ENCODE measurements at places on chromosomes 2 and 18. TPM values are rescaled to one million over a fixed set of nuclear protein-coding genes. Genes with fewer than 3 reads are reported as not detected.
A peak's percentile ranks its signal among the peaks of the same experiment; 100 is the strongest.

PLCD4 gene
- total RNA-seq, result 2.8 TPM

GTF2A1L gene
- 1.5 TPM for total RNA-seq

CENPA gene
- 4.1 TPM for total RNA-seq

GRCh38 chr2:2699121-2699505 is 368.0 kb upstream of the MYT1L start:
- DNase-seq, result no peak

DNA sequence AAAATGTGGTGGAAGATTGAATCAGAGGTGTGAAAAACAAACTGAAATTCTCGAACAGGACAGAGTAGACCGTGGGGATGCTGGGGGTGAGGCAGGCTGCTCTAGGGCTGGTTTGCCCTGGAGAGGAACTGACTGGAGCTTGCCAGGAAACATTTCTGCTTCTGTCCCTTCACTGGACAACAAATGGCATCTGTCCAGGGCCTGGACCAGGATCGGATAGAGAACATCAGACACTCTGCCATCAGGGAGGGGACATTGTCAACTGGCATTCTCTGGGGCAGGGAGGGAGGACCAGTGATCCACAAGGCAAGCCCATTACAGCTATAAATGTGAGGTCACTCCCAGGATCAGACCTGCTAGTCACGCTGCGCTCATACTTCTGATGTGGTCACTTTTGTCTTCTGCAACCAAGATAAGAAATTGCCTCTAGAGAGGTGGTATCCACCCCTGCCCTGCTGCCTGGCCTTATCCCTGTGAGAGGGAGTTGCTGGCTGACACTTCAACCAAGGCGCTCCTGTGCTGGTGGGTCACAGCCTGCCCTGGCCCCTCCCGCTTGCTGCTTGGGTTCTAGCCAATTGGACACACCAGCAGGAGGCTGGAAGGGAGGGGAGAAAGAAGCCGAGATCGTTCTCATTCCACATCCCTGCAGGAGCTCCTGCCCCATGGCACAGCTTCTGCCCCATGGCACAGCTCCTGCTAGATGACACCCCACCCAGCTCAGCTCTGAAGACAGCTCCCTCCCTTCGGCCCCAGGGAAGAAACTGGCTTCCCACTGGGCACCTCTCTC is 8.7 kb downstream of the NPPC start:
- DNase-seq, result no peak

DNA sequence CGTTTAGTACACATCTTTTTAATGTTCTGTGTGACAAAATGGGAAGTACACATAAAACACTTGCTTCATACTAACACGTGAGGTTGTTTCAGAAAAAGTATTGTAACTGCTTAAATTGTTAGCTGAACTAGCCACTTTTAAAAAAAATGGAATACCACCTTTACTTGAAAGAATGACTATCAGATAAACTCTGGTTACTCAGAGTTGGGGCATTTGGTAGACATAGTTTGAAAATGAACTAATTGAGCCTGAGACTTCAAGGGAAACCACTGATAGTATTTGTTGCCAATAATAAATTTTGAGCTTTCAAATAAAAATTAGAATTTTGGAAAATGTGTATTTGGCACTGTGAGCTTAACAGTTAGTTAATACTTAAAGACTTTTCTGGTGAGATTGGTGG is 103.0 kb upstream of the FBXO11 start:
- DNase-seq, result no peak

GRCh38 chr2:147325990-147326389 is 518.8 kb upstream of the ACVR2A start:
- no peak for DNase-seq

DNA sequence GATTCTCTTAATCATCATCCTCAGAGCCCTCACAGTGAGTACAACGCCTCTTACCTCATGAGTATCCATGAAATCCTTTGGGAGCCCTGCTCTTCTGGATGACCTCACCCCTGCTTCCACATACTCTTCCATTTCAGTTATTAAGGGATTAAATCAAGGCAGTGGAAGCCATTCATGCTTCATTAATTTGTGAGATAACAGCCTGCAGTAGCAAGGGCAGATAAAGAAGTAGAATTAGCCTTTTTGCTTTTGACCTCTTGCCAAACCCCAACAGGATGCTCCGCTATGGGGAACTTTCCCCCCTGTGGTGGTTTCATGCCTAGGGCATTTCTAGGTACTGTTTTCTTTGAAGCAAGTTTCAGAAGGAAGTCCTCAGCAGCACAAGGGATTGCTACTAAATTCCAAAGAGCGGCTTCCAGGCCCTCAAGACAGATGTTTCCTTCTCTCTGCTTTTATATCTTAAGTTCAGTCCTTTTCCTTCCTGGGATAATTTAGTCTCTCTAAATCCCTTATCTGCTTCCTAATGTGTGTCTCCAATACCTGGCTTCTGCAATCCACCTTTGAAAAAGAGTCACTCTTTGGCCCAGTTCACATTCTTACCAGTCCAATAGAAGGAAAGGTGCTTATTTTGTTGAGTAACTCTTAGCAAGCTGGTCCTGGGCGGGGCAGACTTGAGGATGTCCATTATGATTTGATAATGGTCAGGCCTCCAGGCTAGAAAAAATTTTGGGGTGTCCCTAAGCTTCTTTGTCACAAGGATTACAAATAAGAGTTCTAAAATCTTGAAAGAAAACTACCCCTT is 76.9 kb downstream of the MYO1B start:
- peak; percentile 31 for DNase-seq

GRCh38 chr2:207274530-207275189 is 108.9 kb upstream of the KLF7 start:
- no peak for DNase-seq

GRCh38 chr2:121570667-121571055 is 40.0 kb downstream of the RNU4ATAC start:
- no peak for DNase-seq

DNA sequence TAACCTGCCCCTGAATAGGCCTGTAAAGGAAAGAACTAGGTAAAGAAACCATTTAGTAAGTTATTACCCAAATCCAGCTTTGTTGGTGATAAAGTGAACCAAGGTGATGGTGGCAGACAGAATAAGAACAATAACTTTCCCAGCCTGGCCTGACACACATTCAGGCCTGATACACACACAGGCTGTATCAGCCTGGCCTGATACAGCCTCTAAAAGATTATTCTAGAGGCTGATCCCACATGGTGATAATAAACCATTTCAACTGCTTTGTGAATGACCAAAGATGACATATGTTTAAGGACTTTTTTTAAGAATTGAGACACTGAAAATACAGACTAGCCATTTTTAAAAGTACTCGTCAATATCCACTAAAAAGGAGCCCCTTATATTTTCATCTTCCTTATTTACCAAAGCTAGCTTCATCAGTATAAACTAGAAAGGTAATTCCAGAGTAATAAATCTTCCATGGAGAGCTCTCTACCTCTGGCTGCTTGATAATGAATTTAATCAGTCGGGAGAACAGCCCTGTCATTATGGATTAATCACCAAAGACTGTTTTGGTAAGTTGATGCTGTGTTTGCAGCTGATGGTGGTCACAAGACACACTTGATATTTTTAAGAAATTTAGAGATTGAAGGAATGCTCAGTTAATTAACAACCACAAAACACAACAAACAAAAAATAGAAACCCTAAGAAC is 77.2 kb downstream of the SLC8A1 start:
- DNase-seq, result no peak
